ENCODE measurements at places on chromosomes 3 and 15.

GRCh38 chr15:42035435-42035761 lies 14.6 kb upstream of the PLA2G4E start:
- DNase-seq = no peak

DNA sequence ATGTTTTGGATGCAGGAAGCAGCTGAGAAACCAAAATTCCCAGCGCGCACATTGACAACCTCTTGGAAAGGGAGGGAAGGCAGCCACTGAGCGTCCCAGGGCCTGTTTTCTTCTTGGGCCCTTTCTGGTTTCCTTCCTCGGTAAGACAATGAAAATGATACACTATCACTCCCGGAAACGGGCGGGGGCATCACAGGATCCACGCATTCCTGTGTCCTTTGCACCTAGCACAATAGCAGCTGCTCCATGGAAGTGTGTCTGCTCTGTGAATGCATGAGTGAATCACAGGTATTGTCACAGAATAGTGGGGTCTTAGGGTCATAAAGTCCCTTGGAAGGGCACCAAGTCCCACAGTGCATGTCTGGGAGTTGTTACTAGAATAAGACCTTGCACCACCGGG lies 6.3 kb upstream of the ITPKA start:
- no peak for DNase-seq

DNA sequence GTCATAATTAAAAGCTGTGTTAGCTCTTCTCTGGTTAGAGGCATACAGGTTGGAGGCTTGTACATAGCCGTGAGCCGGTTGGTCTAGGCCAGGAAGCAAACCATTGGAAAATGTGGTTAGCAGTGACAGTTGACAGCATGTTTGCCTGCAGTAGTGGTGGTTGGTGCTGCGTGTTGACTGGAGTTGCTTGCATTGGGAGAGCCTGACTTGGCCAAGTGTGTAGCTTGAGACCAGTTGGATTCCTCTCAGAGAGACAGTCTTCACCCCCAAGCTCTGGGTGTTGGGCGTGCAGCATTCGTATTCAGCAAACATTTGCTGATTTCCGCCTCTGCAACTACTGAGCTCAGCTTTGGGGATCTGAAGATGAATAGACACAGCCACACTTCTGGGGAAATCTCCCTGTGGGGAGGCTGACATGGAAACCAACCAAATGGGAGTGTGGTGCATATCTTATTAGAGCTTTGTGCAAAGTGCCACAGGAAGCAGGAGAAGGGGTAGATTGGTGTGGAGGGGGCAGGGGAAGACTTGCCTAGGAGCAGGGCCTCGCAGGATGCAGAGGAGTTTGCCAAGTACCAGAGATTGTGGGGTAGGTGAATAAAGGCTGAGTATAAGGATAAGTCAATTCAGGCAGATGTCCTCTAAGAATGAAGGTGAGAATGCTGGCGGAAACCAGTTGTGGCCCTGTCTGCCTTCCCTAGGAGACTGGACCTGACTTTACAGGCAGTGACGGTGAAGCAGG lies 83.5 kb downstream of the IGF1R start:
- DNase-seq = no peak

DNA sequence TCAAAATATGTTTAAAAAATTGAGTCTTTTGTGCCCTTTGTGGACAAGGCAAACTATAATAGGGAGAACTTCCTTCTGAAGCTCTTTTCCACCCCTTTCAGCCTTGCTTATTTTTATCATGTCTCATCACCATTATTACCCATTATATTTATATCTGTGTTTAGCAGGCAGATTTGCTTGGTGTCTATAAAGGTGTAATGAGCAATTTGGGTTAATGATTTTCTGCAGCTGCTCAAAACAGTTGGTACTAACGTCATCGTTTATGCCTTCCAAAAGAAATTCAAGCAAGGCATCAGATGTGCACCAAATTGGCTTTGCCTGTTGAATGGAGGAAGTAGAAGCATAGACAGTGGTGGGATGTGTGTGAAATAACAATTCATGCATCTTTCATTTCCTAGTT lies 483.7 kb upstream of the SGO1 start:
- no peak for DNase-seq

DNA sequence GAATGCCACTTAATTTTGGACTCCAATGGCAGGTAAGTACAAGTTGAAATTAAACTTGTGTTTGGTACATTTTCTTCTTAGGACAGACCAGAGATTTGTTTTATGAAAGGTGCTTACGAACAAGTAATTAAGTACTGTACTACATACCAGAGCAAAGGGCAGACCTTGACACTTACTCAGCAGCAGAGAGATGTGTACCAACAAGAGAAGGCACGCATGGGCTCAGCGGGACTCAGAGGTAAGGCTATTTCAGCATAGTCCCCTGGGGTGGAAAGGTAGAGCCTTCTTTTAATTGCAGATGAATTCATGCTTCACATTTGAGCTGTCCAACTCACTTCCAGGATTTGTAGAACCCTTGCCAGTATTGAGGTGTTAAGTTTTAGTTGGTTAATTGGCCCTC lies 51.4 kb downstream of the ASTE1 start:
- no peak for DNase-seq

GRCh38 chr15:43281926-43282602 lies 15.3 kb upstream of the TGM5 start:
- no peak for DNase-seq

GRCh38 chr3:134350861-134351311 lies 23.4 kb downstream of the AMOTL2 start:
- DNase-seq = no peak

DNA sequence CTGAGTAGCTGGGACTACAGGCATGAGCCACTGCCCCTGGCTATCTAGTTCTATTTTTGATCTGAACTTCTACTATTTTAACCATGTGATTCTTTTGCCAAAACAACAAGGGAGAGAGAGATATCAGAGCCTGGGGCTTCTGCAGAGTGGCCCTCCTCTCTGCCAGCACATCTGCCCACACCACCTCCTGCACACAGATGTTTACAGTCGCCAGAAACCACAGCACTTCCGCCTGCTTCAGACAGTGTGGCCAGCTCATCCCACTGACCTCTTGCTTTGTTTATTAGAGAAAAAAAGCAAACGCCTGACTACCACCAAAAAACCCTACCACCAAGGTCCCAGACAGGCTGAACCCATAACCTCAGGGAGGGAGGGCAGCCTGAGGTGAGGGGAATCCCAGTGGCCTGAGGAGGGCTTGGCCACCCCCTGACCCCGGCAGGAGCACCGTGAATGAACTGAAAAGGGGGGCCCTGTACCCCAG lies 85.9 kb upstream of the ABHD2 start:
- DNase-seq = no peak

GRCh38 chr15:45637141-45637540 lies 2.3 kb downstream of the SQOR start:
- no peak for DNase-seq

DNA sequence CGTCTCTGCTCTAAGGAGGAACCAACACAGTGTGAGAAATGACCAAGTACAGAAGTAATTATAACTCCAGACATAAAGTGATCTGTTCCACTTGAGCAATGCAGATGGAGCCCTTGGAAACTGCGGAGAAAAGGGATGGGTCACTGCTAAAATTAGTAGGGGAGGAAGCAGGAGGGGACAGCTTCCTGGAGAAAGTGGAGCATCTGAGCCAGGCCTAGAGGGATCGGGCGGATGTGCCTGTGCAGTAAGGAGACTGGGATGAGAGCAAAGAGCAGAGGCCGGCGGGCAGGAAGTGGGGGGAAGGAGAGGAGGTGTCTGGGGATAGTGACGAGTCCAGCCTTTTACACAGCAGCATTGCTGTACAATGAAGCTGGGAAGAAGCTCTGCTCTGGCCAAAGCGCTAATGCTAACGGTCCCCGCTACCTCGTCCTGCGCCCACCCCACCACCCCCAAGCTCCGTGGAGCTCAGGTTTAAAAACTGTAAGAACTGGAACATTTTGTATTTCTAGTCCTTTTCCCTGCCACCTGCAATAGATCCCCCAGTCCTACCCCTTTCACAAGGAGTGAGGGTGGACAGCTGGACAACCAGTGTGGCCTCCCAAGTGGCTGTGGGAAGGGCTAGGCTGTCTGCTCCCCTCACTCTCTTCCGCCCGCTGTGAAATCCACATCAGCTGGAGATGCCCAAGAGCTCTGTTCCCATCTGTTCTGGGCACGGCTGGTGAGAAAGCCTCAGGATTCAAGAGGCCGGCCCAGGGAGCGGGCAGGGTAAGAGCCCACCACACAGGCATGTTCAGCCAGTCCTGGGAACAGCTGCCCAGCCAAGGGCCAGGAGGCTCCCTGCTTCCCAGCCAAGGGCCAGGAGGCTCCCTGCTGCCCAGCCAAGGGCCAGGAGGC lies 53.0 kb upstream of the HES1 start:
- no peak for DNase-seq

- DNase-seq = no peak
These were observed 35.9 kb upstream of the SPRED1 start for GRCh38 chr15:38216763-38217162.

- peak; percentile 62 for DNase-seq
These were observed 134.8 kb downstream of the MFSD1 start for GRCh38 chr3:158936530-158937113.

DNA sequence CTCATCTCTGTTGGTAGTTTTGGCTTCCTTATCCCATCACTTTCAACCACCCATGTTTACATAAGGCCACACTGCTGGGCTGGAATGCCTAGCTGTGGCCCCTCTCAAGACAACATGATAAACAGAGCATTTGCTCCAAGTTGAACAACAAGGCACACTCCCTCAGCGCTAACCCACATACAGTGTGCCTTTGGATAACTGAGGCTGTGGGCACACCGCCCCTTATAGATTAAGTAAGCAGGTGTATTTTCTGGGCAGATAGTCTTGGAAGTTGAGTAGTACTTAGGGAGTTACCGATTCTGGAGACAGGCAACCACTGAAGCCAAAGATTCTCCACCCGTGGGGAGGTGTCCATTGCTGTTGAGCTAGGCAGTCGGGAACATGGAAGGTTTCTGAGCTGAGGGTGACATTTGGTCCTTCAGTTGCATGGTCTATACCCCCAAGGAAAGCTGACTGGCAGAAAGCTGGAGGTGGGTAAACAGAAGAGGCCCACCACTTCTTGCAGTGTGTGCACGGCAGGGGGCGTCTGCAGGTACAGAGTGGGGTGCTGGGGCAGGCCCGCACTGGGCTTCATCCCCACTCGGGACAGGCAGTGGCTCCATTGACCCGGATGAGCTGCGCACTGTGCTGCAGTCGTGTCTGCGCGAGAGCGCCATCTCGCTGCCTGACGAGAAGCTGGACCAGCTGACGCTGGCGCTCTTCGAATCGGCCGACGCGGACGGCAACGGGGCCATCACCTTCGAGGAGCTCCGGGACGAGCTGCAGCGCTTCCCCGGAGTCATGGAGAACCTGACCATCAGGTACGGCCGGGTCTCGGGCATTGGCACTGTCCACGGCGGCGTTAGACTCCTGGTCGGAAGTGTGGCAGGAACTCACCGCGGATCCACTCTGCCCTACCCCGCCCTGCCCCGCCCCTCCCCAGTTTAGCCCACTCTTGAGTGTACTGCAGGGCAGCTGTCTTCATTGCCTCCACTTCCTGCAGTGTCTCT lies 16.8 kb downstream of the NOX5 start:
- DNase-seq = peak; percentile 82

DNA sequence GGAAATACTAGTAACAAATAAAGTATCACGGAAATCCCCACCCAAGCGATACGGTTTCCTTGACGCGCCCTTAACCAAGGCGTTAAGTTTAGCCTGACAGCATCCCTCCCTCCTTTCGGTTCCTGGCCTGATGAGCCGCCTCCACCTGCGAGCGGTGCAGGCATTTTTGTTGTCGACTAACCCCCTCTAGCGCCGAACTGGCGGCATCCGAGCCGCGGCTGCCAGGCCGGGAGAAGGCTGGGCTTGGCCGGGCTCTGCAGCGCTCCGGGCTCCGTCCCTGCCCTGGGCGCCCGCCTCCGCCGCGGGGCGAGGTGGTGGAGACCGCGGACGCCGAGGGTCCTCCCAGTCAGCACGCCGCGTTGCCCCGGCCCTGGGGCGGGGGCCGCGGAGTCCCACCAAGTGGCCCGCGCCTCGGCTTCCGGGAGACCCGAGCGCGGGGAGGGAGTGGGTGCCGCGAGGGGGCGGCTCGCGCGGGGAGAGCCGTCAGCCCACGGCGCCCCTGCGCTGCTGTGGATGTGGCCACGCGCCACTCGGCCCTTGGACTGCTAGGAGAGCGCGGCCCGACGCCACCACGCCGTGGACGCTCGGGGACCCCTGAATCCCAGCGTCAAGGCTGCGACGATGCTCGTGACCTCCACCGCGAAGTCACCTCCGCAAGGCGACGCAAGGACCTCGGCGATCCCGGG lies 1.1 kb upstream of the EPHA6 start:
- peak; percentile 93 for DNase-seq

DNA sequence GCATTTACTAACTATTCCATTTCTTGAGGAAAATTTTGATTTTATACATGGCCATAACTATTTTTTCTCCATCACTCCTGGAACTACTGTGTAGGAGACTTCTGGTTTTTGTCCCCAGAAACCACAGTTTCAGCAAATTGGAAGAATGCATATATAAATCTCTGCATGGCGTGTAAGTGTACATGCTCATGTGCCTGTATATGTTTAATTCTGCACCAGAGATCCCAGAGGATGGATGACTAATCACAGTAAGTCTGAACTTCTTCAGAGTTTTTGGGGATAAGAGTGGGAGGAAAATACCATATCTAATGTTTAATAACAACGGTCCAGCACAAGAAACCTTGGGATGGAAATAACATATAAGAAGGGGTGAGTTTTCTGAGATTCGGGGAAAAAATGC lies 10.9 kb upstream of the COL6A6 start:
- DNase-seq = no peak

DNA sequence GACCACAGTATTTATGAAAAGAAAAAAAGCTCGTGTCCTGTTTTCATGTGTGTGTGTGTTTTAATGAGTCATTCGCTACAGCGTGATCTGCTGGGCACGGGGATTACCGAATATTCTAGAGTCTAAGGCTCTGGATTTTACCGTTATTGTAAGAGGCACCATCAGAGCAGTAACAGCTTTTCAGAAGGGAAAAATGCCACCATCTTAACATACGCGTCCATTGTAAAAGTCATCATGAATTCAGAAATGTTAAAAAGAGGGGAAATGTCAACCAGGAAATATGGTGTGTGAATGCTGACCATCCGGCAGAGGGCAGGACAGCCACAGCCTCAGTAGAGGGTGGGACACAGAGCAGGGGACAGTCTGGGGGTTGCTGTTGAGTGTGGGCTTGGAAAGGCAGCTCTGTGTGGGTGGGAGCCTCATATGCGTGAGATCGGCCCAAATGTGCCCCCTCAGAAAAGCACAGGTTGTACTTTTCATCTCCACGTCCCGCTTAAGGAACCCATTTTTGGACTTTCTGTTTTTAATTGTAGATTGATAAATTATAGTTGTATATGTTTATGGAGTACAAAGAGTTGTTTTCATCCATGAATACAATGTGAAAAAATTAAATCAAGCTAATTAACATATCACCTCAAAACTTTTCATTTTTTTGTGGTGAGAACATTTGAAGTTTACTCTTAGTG lies 69.6 kb downstream of the ASB7 start:
- peak; percentile 53 for DNase-seq

- no peak for DNase-seq
These were observed 700.6 kb upstream of the GOLIM4 start for GRCh38 chr3:168796339-168796738.

- no peak for DNase-seq
These were observed 9.6 kb downstream of the EMC3 start for GRCh38 chr3:9976721-9977709.

- no peak for DNase-seq
These were observed 88.6 kb downstream of the GTPBP8 start for GRCh38 chr3:113079218-113079961.
